ENCODE measurements at places on chromosomes 3 and 15. TPM values are rescaled to one million over a fixed set of nuclear protein-coding genes. Genes with fewer than 3 reads are reported as not detected.

Gene PLCL2
- total RNA-seq, result 60.9 TPM

Gene GSK3B
- 30.5 TPM for total RNA-seq

Gene GOLGA8T
- total RNA-seq, result 0.26 TPM

Gene ADGRG7
- not detected for total RNA-seq

Gene SPINT1
- total RNA-seq, result 1.6 TPM

Gene FGD5
- total RNA-seq, result not detected

All from T-cell (primary cell).